ENCODE measurements at places on chromosomes 1 and 21.

GRCh38 chr1:96901783-96902363 is 180.3 kb downstream of the PTBP2 start:
- no peak for DNase-seq

GRCh38 chr21:41745971-41746743 is 20.7 kb downstream of the RIPK4 start:
- no peak for DNase-seq

DNA sequence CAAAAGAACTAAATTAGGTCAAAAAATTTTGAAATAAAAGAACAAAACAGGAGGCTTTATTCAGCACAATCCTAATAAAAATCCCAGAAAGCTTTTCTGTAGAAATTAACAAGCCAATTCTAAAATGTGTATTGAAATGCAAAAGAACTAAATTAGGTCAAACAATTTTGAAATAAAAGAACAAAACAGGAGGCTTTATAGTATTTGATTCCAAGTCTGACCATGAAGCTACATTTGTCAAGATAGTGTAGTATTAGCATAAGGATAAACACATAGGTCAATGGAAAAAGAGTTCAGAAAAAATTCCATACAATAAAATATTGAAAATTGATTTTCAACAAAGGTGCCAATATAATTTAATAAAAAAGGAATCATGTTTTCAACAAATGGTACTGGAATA is 10.8 kb downstream of the LRRC40 start:
- no peak for DNase-seq

- DNase-seq, result no peak
Measured at GRCh38 chr1:55685560-55685959, 470.4 kb upstream of the USP24 start.

DNA sequence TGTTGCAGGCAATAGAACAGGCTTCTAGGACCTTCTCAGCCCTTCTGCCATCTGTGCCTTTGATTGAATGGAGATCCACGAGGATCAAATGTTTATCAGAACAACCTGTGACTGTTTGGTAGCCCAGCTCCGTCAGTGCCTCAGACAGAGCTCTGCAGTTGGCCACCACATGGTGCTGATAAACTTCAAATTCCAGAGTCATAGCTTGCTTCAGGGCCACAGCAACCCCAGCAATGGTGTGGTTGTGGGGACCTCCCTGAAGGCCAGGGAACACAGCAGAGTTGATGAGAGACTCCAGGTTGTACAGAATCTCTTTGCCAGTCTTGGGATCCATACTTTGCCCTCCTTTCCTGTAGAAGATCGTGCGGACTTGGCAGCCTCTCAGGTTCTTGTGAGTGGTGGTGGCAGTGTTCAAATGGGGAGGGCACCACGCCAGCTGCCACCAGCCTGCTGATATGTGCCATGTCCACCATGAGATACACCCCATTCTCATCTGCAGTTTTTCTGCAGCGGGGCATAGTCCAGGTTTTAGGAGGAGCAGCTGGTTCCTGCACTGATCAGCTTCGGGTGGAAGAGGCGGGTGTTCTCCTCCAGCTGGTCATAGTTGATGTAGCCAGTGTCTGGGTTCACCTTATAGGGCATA is 82.9 kb upstream of the ARTN start:
- DNase-seq, result no peak

DNA sequence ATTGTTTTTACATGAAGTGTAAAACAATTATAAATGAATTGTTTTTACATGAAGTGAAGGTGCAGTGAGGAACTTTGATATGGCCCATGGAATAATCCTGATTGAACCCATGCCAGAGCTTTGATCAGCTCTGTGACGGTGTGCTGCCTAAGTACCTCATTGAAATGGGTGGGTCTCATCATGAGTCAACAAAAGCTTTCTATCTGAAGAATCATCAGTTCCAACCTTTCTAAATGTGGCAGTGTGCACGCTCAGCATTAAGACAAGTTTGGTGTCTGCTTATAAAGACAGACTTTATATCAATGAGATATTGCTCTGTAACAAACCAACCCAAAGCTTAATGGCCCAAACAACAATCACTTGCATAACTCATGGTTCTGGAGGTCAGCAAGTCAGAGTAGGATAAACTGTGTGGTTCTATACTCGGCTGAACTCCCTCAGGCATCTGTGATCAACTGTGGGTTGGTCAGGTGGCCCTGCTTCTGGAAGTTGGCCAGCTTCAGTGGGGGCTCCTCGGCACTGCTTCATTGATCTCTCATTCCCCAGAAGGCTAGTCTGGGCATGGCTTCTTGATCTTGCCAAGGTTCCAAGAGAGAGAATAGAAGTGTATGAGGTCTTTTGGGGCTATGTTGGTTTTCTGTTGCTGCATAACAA is 258.0 kb downstream of the LTN1 start:
- no peak for DNase-seq

DNA sequence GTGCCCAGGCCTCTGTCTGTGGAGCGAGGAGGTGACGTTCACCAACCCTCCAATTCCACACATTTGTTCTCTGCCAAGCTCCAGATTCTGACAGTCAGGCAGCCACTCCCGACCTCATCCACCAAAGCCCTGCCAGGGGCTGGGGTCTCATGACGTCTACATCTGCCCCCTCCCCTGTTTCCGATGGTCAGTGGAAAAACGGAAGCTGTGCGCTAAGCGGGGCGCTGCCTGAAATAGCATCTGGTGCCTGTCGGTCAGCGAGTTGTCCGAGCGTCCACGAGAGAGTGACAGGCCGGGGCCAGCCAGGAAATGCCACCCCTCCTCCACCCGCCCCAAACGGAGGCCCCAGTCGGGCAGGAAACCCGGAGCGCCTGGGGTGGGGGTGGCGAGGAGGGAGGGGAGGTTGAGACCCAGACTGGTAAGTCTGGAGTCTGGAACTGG is 3.2 kb upstream of the TAL1 start:
- DNase-seq, result no peak

GRCh38 chr1:56387071-56387740 is 192.2 kb downstream of the PLPP3 start:
- no peak for DNase-seq

- no peak for DNase-seq
Measured at GRCh38 chr1:27634985-27635367, at the start of gene FGR. Gene FGR, minus strand, starts transcription at chr1:27635185. Its CDS starts 11,269 bp downstream, at chr1:27623916.

- no peak for DNase-seq
Measured at GRCh38 chr1:32250893-32251716, at the start of gene LCK. Gene LCK, plus strand, starts transcription at chr1:32251265. Its CDS starts 23,065 bp downstream, at chr1:32274330.
